ENCODE measurements at places on chromosomes 6 and 20.
A peak's percentile ranks its signal among the peaks of the same experiment; 100 is the strongest.

DNA sequence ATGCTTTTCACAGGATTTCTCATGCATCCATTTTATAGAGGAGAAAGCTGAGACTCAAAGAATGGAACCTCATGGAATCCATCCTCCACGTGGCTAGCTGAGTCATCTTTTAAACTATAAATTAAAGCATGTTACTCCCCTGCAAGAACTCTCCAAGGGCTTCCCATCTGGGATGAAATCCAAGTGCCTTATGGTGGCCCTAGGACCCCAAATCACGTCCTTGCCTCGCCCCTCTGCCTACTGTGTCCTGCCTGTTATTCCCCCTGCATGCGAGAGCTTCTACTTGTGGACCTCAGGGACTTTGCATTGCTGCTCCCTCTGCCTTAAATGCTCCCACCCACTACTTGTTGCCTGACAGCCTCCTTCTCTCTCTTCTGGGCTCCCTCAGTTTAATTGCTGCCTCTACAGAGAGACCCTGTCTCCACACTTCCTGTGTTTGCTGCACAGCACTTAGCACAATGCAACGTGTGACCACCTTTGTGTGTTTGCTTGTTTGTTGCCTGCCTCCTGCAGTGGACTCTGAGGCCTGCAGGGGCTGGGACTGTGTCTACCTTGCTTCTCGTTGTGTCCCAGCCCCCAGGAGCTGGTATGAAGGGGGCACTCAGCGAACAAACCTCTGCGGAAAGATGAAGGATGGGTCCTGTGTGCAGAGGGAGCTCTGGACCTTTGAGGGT lies 39.4 kb downstream of the TOX2 start:
- DNase-seq = no peak

DNA sequence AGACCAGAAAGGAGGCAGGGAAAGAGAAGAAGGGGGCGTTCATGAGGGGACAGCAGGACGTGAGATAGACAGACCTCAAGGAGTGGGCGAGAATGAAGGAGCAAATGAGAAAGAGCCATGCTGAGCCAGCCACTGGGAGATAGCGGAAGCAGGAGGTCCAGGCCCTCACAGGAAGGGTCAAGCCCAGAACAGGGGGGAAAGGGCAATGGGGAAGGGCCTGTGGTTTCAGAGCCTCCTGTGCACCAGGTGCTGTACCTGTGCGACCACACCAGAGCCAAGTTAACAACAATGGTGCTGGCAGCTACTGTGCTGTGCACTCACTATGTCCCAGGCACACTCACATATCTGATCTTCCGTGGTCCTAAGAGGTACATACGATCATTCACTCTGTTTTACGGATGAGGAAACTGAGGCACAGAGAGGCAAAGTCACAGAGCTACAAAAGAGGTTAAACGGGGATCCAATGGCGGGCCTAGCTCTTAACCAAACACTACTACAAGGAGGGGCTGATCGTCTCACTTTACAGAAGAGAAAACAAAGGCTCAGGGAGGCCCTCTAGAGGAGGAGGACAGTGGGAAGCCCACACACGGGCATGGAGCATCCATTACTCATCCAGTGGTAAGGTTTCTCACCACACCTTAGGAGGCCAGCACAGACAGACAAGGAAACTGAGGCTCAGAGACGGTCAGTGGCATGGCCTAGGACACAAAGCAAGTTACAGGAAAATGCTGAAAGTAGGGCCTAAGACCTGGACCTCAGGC lies 129.1 kb downstream of the PREX1 start:
- DNase-seq = no peak

DNA sequence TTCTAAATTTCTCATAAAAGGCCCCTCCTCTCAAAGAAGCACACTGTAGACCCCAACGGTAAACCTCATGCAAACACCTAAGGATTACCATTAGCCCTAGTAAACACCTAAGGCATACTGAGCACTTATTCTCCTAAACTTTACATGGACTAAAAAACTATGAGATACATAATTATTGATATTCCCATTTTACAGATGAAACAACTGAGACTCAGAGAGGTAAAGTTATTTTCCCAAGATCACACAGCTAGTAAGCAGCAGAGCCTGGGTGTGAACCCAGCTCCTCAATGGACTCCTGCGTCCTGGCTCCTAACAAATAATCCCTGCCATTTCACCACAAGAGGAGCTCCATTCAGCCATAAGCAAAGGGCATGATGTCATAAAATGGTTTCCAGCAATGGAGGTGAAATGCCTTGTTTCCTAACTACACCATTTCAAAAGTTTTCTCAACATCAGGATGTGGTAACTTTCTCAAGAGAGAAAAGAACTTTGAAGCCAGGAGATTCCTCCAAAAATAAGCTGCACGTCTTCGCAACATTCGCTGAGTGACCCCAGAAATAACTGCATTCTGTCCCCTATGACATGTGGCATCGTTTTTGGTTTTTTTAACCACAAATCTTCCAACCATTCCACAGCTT lies 4.1 kb downstream of the ATP9A start:
- DNase-seq = no peak

DNA sequence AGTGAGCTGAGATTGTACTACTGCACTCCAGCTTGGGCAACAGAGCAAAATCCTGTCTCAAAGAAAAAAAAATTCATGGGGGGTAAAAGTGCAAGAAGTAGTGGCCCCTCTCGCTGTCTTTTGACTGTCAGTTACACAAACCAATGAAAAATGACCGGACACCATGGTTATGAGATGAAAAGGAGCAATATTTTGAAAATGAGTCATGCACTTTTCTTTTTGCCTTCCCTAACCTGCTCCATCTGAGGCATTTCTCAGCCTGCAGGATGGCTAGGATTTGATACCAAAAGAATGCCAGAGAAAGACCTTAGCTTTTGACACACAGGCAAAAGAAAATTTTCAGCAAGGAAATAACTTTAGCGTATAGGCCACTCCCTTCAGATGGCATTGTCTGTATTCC lies 181.7 kb upstream of the ARID1B start:
- DNase-seq = no peak

- DNase-seq = no peak
Observed at GRCh38 chr20:2088891-2089290, 12.7 kb upstream of the STK35 start.

DNA sequence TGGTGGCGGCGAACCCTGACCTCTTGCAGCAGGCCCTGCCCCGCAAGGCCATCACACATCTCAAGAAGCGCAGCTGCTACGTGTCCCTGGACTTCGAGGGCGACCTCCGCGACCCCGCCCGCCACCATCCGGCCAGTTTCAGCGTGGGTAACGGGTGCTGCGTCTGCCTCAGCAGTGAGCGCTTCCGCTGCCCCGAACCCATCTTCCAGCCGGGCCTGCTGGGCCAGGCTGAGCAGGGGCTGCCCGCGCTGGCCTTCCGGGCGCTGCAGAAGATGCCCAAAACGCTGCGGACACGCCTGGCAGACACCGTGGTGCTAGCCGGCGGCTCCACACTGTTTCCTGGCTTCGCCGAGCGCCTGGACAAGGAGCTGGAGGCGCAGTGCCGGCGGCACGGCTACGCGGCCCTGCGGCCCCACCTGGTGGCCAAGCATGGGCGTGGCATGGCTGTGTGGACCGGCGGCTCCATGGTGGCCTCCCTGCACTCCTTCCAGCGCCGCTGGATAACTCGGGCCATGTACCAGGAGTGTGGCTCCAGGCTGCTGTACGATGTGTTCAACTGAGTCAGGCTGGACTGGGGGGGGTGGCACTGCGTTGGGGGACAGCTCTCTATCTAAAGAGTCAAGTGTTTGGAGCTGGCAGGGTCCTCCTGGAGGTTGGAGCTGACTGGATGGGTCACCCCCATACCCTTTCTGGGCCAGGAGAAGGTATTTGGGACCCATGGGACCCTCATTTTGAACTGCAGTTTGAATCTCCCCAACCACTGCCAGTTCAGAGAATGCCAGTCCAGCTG lies 1.1 kb downstream of the ACTL10 start:
- peak; percentile 79 for DNase-seq

GRCh38 chr6:149941583-149942460 lies at the start of gene ULBP2:
Gene ULBP2, plus strand, starts transcription at chr6:149942014. Its CDS starts 59 bp downstream, at chr6:149942073.
- peak; percentile 90 for DNase-seq

DNA sequence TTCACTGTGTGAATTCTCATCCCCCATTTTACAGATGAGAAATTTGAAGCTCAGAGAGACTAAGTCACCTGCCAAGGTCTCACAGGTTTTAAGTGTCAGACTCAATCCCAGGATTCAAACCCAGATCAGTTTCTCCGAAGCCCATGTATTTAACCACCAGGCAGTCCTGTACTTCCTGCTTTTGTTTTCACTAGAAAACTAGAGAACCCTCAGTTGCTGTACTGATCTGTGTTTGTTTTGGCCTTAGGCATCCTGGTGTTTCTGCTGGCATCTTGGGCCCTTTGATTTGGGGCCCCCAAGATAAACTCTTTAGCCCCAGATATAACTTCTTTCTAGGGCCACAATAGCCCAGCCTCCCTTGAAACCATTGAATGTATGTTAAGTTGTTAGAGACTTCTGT lies 36.5 kb downstream of the PPP1R16B start:
- no peak for DNase-seq
